ENCODE measurements at places on chromosomes 11 and 22. TPM values are rescaled to one million over a fixed set of nuclear protein-coding genes. Genes with fewer than 3 reads are reported as not detected.
A peak's percentile ranks its signal among the peaks of the same experiment; 100 is the strongest.

The CARD18 gene
- polyA plus RNA-seq, result not detected

The SPDYC gene
- not detected for polyA plus RNA-seq

The UFD1 gene
- 65.5 TPM for polyA plus RNA-seq

The KRTAP5-8 gene
- 0.23 TPM for polyA plus RNA-seq

The UPK3A gene
- polyA plus RNA-seq, result 1.3 TPM

The ADSL gene
- 111 TPM for polyA plus RNA-seq

The TRPC6 gene
- 10.7 TPM for polyA plus RNA-seq

The PLEKHB1 gene
- polyA plus RNA-seq, result 12.2 TPM

The IGF2 gene
- polyA plus RNA-seq, result 714 TPM

- DNase-seq, result no peak
These were observed 126.5 kb downstream of the NAV2 start for GRCh38 chr11:19838994-19839768.

- DNase-seq, result no peak
These were observed 13.7 kb upstream of the CPT1A start for GRCh38 chr11:68855205-68855981.

GRCh38 chr22:23591201-23591791 is 11.2 kb upstream of the IGLL1 start:
- DNase-seq, result no peak

- no peak for DNase-seq
These were observed 51.9 kb upstream of the MN1 start for GRCh38 chr22:27853424-27853823.

GRCh38 chr11:2737866-2738265 is 38.1 kb upstream of the KCNQ1OT1 start:
- no peak for DNase-seq

GRCh38 chr11:93858121-93858775 is 7.8 kb upstream of the VSTM5 start:
- no peak for DNase-seq

GRCh38 chr22:27507111-27507611 is 294.4 kb downstream of the MN1 start:
- DNase-seq, result no peak

DNA sequence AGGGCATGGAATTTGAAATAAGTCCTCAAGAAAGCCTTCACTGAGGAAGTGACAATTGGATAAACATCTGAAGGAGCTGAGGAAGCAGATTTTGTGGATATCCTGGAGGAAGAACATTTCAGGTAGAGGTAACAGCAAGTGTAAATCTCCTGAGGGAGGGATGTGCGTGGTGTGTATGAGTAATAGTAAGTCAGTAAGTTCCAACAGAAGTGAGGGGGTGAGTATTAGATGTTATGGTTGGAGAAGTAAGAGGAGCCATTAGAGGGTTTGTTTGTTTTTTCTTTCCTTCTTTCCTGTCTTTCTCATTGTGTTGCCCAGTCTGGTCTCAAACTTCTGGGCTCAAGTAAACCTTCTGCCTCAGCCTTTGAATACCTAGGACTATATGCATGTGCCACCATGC is 29.0 kb downstream of the ANKRD42 start:
- DNase-seq, result no peak

DNA sequence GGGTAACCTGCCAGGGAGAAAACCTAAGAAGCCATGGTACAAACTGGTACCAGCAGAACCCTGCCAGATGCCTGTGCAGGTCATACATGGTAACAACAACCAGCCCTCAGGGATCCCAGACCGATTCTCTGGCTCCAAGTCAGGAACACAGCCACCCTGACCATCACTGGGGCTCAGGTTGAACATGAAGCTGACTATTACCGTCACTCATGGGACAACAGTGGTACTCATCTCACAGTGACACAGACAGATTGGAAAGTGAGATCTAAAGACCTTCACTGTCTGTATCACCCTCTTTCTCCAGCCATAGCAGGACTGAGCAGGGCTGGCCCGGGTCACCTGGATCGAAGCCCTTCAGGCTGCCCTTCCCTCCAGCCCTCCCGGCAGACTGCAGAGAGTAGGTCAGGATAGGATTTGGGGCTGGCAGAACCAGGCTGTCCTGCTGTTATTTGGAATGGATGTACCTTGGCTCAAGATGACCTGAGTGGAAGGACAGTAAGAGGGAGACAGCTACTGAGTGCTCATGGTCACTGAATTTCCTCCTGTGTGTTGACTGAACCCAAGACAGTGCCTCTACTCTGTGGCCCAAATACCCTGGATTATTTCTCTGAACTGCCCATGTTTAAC is 94.7 kb downstream of the GGTLC2 start:
- DNase-seq, result no peak

- DNase-seq, result no peak
These were observed 293.9 kb upstream of the NARS2 start for GRCh38 chr11:78868563-78868962.

DNA sequence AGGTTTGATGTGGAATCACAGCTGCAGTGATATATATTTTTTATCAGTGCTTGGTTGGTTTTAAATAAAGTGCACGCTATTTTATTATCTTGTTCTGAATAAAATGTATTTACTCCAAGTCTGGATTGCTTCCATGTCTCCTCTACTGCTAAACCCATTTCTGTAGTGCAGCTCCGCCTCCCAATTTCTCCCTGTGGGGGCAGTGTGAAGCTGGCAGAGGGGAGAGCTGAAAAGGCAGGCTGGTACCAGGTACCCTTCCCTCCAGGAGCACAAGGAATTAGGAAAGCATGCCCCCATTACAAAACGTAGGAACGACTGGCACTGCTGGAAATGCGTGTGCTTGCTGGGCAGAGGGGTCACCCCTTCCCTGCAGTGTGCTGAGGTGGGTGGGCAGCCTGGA is 934 bp upstream of the TMEM132A start:
- DNase-seq, result no peak

DNA sequence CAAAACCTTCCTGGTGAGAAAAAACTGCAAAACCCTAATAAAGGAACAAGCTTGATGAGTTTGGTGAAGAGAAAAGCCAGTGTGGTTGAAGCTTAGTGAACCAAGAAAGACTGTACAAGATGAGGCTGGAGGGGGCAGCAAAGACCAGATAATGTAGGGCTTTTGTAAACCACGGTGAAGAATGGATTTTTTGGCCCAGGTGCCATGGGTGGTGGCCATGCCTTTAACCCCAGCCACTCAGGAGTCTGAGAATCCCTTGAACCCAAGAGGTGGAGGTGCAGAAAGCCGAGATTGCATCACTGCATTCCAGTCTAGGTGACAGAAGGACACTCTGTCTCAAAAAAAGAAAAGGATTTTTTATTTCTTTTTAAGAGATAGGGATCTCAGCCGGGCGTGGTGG is 5.0 kb upstream of the ZDHHC5 start:
- DNase-seq, result no peak

GRCh38 chr11:116162886-116163230 is 609.9 kb downstream of the BUD13 start:
- DNase-seq, result peak; percentile 52

- no peak for DNase-seq
These were observed 16.9 kb upstream of the CDC42BPG start for GRCh38 chr11:64861227-64861975.

DNA sequence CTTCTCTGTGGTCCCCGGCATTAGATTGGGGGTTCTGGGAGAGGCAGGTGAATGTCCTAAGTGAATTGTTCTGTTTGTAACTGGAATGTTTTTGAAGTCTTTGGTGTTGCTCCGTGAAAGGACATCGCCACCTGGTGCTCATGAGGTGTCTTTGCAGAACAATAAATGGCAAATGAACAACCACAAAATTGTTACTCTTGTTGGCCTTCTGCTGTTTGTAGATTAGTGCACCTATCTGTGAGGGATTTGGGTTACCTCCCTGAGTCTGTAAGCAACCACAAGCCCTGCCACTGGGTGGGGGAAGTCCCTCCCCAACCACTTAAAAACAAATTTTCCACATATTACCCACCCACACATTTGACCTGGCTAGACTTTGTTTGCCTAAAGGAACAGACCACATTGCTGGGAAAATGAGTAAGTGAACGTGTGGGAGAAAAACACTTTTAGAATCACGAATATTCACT is 4.7 kb downstream of the MPEG1 start:
- DNase-seq, result no peak

- no peak for DNase-seq
These were observed 14.5 kb downstream of the NARS2 start for GRCh38 chr11:78560153-78560552.

DNA sequence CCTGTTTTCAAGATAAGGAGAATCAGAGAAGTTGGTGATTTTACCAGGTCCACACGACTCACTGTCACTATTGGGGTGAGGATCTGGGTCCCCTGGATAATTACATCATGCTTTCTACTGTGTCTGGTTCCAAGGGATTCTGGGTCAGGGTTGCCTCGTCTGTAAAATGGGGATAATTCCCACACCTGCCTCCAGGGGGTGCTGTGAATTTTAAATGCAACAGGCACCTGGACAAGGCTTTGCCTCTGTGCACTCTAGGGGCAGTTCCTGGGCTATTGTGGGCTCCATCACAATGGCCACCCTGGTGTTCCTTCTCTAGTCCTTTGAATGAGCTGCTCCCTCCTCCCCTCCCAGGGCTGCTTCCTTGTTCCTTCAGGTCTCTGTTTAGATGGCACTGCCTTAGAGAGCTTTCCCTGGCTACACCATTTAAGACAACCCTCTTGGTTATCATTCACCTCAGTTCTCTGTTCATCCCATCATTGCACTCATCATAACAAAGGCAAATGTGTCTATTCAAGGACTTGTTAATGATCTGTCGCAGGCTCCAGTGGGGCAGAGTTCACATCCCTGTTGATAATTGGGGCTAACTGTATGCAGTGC is 178.6 kb downstream of the MIAT start:
- DNase-seq, result no peak

DNA sequence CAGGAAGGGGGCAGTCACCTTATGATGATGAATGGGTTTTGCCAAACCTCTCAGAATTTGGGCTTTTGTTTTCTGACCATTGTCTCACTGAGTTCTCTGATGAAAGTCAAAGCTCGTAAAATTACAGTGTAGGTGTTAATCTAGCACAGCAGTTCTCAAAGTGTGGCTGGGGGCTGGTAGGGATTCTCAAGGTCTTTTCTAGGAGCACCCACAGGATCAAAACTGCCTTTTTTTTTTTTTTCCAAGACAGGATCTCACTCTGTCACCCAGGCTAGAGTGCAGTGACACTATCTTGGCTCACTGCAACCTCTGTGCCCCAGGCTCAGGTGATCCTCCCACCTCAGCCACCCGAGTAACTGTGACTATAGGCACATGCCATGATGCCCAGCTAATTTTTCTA is 66.1 kb downstream of the C22orf31 start:
- no peak for DNase-seq

- DNase-seq, result no peak
These were observed 20.0 kb downstream of the DAGLA start for GRCh38 chr11:61700212-61700611.

DNA sequence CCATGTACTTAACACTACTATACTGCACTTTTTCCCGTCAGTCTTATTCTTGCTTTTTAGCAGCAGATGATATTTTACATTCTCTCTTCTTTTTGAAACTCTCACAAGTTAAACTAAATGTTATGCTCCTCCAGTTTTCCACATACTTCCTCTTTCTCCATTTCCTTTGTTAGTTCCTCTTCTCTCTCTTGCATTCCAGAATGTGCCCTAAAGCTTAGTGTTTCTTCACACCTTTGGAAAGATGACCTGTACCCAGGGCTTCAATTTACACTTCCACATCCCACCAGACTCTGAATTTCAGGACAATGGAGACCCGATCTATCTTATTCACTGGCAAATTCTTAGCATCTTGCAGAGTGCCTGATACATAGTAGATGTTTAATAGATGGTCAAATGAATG is 51.8 kb downstream of the APIP start:
- no peak for DNase-seq

- no peak for DNase-seq
These were observed 91.7 kb upstream of the OR4B1 start for GRCh38 chr11:48124880-48125279.

DNA sequence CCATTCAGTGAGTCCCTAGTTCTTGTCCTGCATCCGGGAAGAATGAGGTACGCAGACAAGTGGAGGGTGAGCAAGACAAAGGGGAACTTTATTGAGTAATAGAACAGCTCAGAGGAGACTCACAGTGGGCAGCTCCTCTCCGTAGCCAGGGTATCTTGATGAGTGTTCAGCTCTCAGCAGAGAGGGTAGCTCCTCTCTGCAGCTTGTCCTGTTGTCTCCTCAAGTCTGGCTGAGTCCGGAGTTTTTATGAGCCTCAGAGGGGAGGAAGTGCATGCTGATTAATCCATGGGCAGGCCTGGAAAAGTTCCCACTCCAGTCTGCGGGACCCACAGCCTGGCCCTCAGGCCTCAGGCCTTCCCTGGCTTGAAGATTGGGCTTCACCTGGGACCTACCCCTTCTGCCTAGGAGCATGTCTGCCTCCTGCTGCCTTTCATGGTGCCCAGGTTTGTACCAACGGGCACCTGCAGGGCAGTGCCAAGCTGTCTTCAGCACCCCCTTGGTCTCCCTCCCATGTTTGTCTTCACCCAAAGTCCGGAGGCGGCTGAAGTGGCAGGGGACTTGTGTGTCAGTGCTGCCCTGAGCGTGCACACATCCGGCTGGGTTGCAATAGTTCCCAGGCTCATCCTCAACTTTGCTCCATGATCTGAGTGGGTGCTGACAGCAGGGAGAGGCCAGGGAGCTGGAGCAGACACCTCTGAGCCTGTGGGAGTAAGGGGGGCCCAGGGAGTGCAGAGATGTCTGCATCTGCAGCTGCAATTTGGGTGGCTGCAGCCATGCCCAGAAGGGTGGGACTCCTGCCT is 134.2 kb downstream of the LDLRAD3 start:
- no peak for DNase-seq

- no peak for DNase-seq
These were observed 10.7 kb upstream of the SEC14L6 start for GRCh38 chr22:30557243-30557642.

- no peak for DNase-seq
These were observed 26.8 kb downstream of the CADM1 start for GRCh38 chr11:115477410-115477809.
